Activated T-cell treated with anti-CD3 and anti-CD28 coated beads, Interleukin-2, amount 50 U/mL, for 1 hour (primary cell): ENCODE measurements at places on chromosomes 6 and 20.

GRCh38 chr6:30002871-30003270 lies 58.2 kb upstream of the POLR1H start:
- DNase-seq, result no peak

DNA sequence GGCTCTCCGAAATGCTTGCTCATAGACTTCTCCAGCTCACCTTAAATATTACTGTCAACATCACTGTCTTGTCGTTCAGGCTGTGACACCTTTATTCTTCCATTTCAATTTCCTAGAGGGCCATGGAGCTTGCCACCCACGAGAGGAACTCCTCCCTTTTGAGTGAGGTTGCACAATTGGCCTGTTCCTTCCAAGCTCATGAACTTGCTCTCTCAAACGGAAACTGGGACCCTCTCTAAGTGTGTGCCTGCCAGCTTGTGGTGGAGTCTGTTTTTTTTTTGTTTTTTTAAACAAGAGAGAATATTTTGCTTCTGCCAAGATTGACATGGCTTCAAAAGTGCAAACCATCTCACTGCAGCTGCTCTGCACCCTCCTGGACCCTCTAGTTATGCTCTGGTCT lies 19.3 kb upstream of the IYD start:
- no peak for DNase-seq

GRCh38 chr20:8147476-8147875 lies 15.4 kb downstream of the PLCB1 start:
- DNase-seq, result no peak

GRCh38 chr6:46291275-46291633 lies 120.5 kb upstream of the ENPP5 start:
- no peak for DNase-seq

GRCh38 chr20:17822039-17822438 lies 122.3 kb downstream of the BANF2 start:
- DNase-seq, result no peak

- no peak for DNase-seq
These were observed 80.6 kb downstream of the SSR1 start for GRCh38 chr6:7232351-7232750.

GRCh38 chr20:2254333-2254732 lies 41.5 kb upstream of the TGM3 start:
- no peak for DNase-seq

DNA sequence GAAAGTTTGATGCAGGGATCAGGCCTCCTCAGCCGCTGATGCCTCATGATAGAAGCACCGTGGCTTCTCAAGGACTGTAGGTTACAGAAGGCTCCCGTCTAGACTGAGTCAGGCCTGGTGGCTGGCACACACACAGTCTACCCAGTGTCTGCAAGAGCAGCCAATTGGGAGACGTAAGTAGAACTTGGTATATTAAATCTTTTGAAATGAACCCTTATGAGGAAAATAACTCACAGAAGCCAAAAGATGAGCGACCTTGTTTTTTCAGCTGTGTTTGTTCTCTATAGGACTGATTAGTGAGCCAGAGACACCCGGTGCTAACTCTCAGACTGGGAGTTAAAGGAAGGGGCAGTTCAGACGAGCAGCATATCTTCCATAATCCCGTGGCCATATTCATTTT lies 5.9 kb upstream of the PDE10A start:
- DNase-seq, result no peak

GRCh38 chr20:49561256-49561655 lies 6.7 kb downstream of the PTGIS start:
- DNase-seq, result no peak

DNA sequence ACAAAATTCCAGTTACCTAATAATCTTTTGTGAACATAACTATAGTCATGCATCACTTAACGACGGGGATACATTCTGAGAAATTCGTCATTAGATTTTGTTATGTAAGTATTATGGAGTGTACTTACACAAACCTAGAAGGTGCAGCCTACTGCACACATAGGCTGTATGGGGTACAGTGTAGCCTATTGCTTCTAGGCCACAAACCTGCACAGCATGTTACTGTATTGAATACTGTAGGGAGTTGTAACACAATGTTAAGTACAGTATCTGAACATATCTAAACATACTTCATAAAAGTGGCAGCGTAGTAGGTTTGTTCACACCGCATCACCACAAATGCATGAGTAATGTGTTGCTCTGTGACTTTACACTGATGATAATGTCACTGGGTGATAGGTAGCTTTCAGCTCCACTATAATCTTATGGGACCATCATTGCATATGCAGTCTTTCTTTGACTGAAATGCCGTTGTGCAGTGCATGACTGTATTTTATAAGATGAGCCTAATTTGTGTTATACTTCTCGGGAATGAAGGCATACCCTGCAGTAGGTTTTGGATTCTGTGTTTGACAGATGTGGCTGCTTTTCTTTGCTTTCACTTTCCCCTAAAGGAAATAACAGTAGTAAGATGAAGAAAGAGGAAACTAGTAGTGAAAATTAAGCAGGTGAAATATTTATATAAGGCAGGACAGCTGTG lies 365.6 kb downstream of the FARS2 start:
- no peak for DNase-seq

- DNase-seq, result no peak
These were observed 156.5 kb downstream of the CDK19 start for GRCh38 chr6:110658631-110659211.

GRCh38 chr6:110671447-110671846 lies 143.8 kb downstream of the CDK19 start:
- DNase-seq, result no peak
